ENCODE measurements at places on chromosomes 6 and 20.

GRCh38 chr6:120826253-120826652 lies 508.0 kb downstream of the TBC1D32 start:
- DNase-seq: no peak

GRCh38 chr6:45350186-45350710 lies 22.1 kb downstream of the RUNX2 start:
- DNase-seq: no peak

- DNase-seq: no peak
Measured at GRCh38 chr6:56144538-56145324, 102.6 kb downstream of the COL21A1 start.

GRCh38 chr20:54648421-54649142 lies 173.2 kb downstream of the DOK5 start:
- DNase-seq: no peak

- DNase-seq: no peak
Measured at GRCh38 chr6:156910938-156911337, 133.8 kb downstream of the ARID1B start.

DNA sequence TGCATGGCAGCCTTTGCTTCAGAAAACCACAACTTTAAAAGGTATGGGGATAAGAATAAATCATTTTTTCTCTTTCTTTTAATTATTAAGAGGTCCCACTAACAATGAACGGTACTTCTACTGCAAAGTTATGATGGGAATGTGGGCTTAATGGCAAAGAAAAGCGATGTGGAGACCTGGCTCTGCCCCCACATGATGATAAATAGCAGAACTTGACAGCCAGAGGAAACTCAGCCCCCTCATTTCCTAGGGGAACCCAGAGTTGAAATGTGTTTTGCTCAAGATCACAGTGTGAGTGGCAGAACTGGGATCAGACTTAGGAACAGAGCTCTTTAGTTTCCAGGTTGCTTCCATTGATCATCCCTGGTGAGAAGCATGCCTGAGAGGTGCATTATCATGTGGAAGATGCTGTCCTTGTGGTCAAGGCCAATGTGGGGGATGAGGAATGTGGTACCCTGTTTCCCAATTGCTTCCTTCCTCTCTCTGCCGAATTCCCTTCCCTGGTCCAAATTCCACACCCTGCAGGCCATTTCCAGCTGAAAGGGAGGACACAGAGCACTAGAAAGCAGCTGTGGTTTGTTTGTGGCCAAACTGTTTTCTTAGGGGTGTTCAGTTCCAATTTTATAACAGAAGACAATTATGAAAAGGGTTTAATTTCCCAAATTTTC lies 66.0 kb downstream of the BACH2 start:
- DNase-seq: no peak

GRCh38 chr6:11350294-11350693 lies 117.8 kb upstream of the NEDD9 start:
- no peak for DNase-seq

- DNase-seq: no peak
Measured at GRCh38 chr6:41277605-41278004, 8.9 kb downstream of the TREM1 start.

GRCh38 chr6:5006222-5006621 lies 2.4 kb upstream of the RPP40 start:
- DNase-seq: no peak

DNA sequence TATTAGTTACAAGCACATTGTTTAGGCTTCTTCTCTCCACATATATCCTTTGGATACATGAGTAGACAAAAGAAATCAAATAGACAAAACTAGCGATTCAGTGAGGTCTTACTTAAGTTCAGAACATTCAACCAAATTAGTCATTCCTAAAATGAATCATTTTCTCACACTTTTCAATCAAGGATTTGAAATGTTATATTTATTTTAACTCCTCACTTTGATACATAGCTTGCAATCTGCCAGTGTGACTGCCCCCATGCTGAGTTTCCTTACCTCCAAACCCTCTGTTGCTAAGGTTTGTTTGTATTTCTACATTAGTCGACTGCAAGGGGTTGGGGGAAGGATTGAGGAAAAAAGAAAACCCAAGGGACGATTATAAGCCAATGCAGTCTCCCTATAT lies 3.5 kb upstream of the MOXD1 start:
- no peak for DNase-seq

DNA sequence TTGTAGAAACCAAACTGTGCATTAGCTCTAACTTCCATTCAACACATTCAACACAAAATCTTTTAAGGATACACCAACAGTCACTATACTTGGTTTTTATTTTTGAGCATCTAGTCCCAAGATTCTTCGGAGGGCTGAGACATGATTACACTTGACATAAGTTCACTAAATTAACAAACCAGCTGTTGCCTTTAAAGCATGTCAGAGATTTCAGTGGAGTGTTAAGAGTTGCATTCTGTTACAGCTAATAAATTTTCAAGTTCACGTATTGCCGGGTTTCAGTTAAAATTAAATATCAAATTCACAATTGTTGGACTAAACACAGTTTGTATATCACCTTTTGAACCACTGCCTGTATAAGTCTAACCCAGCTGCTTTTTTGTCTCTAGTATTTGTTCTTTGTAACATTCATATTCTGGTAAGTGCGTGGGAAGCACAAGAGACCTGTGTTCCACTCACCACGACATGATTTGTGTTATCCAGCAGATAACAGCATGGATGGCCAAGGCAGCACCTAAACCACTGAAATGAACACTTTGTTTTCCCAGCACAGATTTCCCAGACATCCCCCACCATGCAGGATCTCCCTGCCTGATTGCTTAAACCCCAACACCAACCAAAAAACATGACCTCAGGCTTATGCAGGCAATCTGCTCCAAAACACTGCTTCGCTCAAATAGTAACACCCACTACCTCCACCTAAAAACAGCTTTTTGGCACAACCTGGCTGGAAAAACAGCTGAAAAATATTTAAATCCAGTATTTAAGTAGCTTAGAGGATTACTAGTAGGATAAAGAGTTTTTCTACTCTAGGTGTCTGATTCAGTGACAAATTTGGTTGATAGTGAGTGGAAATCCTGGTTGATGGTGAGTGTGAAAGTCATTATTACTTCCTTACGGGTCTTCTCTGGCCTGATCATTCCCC lies 286.5 kb upstream of the NT5E start:
- no peak for DNase-seq

GRCh38 chr20:43974695-43975094 lies 60.0 kb downstream of the TOX2 start:
- no peak for DNase-seq

- DNase-seq: no peak
Measured at GRCh38 chr6:98644063-98644462, 190.3 kb upstream of the POU3F2 start.

DNA sequence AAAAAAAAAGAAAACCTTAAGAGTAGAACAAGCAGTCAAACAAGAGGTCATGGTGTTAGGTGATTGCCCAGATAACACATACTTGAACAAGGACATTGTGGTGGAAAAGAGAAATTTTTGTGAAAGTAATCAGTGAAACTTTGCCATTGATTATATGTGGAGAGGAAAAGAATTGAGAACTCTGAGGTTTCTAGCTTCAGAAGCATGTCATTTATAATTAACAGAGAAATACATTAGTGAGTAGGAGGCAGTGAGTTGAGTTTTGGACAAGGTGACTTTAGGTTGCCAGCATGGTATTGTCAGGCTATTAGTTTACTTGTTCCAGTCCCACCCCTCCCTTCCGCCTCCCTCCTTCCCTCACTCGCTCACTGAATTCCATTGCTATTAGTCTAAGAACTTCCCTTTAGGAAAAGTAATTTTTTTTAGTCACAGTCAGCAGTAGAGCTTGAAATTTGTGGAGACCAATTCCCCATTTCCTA lies 17.2 kb downstream of the TAB2 start:
- DNase-seq: no peak

- DNase-seq: no peak
Measured at GRCh38 chr6:11702089-11702488, 76.5 kb downstream of the ADTRP start.

DNA sequence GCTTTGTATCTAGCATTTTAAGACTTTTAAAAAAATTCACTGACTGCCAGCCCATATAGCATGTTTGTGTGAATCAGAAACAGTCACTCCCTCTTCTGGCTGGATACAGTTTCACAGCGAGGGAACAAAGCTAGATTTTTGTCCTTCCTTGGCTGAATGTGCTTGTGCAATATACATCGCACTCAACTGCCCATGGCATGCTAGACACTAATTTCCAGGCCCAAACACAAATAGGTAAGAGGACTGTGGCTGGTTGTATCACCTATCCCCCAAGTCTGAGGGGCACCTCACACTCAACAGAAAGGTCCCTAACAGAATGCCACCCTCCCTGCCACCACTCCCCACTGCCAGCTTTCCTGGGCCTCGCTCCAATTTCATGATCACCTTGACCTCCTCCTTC lies 16.2 kb upstream of the BLCAP start:
- DNase-seq: no peak

DNA sequence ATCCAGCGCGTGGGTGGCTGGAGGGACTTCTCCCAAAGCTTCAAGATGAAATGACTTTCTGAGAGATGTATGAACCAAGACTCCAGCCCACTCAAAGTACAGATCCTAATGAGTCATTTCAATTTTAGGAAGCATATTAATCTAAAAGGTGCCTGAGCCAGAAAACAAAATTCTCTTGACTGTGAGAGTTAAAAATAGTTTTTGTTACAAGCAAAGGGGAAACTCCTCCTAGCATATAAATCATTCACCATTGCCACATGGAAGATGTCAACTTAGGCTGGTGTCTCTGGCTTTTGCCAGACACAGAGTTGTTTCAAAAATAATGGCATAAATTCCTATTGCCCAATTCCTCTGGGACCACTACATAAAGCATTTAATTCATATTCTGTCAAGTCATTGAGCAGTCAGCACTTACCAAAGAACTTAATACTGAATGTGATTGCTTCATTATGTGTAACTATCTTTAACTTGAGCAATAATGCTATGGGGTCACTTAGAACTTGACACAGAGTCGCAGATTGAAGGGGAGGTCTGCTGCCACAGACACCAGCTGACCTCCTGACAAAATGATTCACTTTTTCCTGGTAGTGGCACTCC lies 280.6 kb downstream of the SLC35F1 start:
- DNase-seq: no peak

GRCh38 chr6:39347906-39348585 lies 25.5 kb upstream of the KCNK16 start:
- peak; percentile 41 for DNase-seq

GRCh38 chr6:133160536-133160935 lies 80.6 kb upstream of the EYA4 start:
- DNase-seq: no peak

DNA sequence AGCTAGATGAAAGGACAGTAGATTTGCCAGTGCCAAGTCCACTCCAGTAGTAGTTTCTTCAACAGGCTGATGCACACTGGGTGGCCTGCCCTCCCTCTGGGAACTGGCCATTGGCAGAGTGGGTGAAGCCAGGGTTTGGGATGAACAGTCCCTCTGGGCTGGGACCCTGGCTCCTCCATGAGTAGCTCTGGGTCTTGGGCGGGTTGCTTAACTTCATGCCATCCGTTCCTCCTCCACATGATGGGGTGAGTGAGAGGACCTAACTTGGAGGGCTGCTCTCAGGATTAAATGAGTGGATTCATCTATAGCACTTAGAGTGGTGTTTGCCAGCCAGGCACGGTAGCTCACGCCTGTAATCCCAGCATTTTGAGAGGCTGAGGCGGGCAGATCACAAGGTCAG lies 47.2 kb downstream of the PLAGL2 start:
- no peak for DNase-seq

DNA sequence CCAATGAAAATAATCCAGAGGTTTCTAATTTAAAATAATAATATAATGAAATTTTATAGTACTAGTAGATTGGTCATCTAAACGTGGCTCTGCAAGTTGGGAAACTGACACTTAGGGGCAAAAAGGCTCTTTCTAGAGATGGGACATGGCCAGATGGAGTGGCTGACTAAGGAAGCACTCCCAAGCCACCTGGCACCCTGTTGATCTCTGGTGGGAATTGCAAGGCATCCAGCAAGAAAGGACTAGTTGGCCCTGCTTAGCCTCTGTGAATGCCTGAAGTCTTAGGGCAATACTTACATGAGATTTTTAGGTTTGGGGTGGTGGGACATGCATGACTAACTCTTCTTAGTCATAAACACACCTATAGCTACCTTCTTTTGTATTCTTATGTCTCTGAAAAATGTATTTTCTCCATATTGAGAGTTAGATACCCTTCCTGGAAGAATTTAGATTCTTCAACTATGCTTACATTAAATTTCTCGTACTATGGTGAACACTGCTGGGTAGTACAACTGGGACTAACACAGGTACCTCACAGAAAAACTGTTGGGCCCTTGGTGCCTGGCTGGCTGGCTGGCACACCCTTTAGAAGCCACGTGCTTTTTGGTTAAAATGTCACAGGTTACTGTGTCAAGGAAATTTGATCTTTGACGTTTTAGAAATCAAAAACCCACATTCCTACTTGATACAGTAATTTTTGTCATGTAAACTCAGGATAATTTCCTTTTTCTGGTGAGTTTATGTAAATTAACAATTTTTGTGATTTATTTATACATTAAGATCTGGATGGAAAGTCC lies 25.0 kb upstream of the SH3BGRL2 start:
- no peak for DNase-seq

GRCh38 chr20:9161311-9161710 lies 92.4 kb downstream of the PLCB4 start:
- DNase-seq: no peak

DNA sequence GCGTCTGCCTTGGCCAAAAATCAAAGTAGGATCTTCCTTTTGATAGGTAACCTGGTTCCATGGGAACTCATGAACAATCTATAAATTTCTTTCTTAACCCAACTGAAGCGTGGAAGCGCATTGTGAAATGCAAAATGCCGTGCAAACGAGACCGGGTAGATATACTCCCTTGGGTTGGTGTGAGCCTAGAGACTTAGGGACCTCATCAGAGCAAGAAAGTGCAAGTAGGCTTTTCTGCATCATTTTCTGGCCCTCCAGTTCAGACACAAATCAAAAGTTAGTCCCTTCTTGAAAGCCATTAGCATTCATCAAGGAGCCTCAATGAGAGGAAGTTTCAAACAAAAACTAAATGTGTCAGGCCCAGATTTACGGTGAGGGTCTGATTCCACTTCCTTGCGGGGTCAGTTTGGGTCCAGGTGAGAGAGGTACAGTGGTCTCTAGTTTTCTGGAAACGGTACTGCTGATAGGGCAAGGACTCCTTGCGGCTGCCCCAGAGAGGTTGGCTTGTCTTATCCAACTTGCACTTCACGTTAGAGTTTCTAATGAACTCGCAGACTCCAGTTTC lies 5.3 kb upstream of the ZNF184 start:
- DNase-seq: no peak

DNA sequence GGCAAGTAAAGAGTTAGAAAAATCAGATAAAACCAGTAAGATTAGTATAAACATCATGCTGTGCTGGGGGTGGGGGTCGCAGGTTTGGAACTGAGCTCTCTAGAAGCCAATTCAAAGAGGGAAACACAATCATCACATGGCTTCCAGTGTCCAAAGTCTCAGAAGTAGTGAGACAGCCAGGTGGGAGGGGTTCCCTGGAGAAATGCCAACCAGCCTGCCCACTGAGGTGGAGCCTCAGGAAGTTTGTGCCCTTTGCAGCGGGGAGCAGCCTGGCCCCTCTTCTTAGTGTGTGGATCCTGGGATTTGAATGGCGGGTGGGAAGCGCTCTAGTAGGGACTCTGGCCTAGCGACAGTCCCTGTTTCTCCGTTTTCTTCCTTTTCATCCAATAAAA lies 21.4 kb downstream of the C6orf15 start:
- no peak for DNase-seq

GRCh38 chr6:101398716-101399615 lies 5.5 kb downstream of the GRIK2 start:
- DNase-seq: no peak

Measured in NCI-H2227 treated with DMSO at 0.1 percent for 48 hours (cell line).